ENCODE measurements at places on chromosomes 12 and 14.

DNA sequence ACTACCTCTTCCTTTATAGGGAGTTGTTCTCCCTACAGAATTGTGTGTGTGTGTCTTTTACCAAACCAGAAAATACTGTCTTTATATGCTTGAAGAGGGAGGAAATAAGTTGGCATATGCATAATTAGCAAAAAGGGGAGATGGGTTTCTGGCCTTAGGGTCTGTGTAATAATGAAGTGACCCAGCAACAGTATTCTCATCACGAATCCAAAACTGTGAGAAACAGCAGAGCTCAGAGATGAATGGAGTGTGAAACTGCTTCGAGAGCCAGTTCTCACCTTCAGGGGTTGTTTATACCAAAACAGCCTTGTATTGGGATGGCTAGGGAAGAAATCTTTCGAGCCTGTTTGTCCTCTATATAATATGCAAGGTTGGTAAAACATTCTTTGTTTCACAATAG, 227.5 kb downstream of the MON2 start:
- DNase-seq: no peak

- no peak for DNase-seq
These were observed 38.9 kb downstream of the DAD1 start for GRCh38 chr14:22549981-22550673.

GRCh38 chr14:95891742-95892141, 15.1 kb downstream of the TUNAR start:
- no peak for DNase-seq

- DNase-seq: no peak
These were observed 1.3 kb downstream of the TEDC1 start for GRCh38 chr14:105492031-105492970.

DNA sequence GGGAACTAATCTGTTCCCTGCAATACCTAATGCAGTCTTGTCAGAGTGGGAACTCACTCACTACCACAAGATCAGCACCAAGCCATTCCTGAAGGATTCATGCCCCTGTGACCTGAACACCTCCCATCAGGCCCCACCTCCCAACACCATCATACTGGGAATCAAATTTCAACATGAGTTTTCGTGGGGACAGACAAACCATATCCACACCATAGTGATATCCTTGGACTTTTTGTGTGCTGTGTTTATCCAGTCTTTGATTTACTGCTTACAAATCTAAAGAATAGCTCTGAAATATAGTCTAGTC, 243.5 kb downstream of the FBXL14 start:
- no peak for DNase-seq

- no peak for DNase-seq
These were observed 903 bp downstream of the PARPBP start for GRCh38 chr12:102120886-102121285.

GRCh38 chr14:24940213-24940783, 109.6 kb downstream of the STXBP6 start:
- no peak for DNase-seq

GRCh38 chr14:61872452-61872851, 110.2 kb downstream of the SNAPC1 start:
- no peak for DNase-seq

GRCh38 chr12:113524495-113524894, 52.8 kb upstream of the LHX5 start:
- no peak for DNase-seq

DNA sequence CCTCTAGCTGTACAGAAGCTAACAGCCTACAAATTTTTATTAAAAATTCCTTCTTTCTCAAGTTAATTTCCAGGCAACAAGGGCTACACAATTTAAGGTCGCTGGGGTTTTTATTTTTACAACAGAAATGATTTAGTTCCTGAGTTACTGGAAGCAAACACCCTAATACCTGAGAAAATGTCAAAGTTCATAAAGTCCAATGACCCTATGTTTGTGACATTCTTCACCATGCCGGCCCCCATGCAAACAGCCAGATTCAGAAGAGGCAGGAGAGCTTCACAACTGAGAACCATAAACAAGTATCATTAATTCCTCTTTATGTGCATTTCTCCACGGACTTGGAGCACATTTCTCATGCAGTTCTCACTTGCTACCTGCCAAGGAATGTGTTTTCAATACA, 236.2 kb upstream of the EGLN3 start:
- DNase-seq: no peak

DNA sequence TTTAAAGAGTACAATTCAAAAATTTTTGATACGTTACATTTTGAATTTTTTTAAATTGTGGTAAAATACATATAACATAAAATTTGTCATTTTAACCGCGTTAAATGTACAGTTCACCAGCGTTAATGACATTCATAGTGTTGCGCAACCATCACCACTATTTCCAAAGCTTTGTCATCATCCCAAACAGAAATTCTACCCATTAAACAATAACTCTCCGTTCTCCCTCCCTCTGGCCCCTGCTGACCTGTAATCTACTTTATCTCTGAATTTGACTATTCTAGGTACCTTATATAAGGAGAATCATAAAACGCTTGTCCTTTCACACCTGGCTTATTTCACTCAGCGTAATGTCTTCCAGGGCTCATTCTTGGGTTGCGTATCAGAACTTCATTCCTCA, 69.1 kb upstream of the DYNC1H1 start:
- no peak for DNase-seq

DNA sequence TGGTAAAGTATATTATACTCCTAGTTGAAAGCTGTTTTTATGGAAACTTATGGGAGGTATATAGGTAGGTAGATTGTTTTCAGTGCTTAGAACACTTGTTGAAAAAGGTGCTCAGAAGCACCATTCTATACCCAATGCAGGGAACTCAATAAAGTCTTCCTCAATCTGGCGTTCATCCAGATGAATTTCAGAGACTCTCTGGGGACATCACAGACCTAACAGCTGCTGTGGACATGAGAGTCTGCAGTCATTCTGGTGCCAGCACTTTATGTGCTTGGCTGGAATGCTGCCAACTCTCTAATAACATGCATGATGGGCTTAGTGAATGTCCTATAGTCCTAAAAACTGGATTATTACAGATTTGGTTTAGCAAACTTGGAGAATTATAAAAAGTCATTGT, 115.9 kb downstream of the NTN4 start:
- DNase-seq: no peak

- no peak for DNase-seq
These were observed 523 bp upstream of the REP15 start for GRCh38 chr12:27695556-27696292.

DNA sequence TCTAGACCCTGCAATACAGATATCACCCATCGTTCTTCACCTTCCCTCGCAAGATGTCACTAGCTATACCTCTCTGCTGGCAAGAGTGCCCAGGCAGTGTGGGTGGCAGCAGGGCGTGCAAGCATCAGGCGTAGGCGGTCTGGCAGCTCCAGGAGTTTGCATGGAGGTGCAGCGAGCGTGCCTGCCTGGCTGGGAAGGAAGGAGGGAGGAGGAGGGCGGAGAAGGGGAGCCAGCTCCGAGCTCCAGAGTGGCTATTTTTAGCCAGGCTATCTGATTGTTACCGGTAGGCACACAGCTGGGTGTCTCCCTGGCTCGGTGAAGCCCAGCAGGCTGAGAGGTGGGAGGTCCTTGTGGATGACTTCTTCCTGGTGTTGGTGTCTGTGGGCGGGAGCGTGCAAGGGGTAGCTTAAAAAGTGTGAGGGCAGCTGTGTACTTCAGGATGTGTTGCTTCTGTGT, 6.2 kb downstream of the FOXJ2 start:
- no peak for DNase-seq

DNA sequence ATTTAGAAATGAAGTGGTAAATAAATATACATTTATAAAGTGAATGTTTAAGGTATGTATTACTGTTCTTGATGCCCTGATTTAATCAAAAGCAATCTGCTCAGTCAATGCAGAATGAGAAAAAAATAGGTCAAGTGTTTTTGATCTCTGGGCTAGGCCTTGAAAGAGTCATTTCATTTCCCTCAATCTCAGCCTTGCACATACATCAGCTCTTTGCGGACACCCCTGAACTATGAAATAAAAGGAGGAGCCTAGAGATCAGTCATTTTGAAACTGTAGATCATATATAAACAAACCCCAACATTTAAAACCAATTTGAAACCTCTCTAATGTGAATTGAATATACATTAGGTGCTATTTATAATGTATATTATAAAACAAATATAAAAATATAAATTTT, 42.5 kb downstream of the ATG2B start:
- DNase-seq: no peak

- no peak for DNase-seq
These were observed 707 bp downstream of the G2E3 start for GRCh38 chr14:30559638-30560091.

Measured in stimulated activated CD8-positive, alpha-beta memory T cell treated with anti-CD3 and anti-CD28 coated beads, Interleukin-7, amount 100 ng/mL, for 1 hour (primary cell).